ENCODE measurements at places on chromosomes 1 and 21.
A peak's percentile ranks its signal among the peaks of the same experiment; 100 is the strongest.

DNA sequence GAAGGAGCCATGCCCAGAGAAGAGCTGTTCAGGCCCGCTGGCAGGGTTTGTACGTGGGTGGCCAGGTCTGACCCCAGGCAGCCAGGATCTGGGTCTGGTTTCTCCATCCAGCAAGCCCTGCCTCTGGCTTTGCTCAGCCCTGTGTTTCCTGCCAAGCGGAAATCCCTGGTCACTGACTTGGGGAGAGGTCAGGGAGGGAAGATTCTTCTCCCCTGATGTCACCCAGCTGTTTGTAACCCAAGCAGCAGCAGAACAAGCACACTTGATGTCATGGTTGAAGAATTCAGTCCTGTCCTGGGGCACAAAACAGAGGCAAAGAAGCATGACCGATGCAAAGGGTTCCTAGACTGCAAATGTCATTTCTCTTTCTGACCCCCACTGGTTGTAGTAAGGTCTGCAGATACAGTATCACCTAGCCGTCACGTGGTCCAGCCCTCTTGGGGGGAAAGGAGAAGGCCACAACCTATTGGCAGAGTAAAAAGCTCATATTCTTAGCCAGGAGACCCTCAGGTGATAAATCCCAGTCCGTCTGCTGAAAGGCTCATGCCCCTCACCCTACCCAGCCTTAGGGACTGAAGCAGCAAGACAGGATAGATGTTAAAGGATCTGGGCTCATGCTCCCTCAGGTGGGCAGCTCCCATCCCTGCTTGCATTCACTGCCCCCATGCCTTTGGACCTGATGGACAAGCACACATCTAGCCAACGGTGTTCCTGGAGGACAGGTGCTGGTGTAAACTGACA, 120.9 kb downstream of the SYT2 start:
- peak; percentile 98 for DNase-seq

DNA sequence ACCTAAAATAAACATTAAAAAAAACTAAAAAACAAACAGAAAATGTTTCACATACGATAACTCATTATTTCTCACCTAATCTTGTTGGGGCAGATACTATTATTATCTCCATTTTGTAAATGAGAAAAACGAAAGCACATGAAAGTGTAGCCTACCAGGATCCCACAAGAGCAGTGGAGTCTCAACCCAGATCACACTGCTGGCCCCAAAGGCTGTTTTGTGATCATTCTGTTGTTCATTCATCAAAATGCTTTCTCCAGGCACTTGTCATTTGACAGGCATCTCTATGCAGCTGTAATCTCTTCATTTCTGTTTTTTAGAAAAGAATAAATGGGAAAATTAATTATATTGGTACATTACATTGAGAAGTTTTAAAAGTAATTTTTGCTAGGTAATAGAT, 67.5 kb downstream of the AK5 start:
- no peak for DNase-seq

GRCh38 chr1:50126927-50127715, 18.4 kb downstream of the ELAVL4 start:
- no peak for DNase-seq

- DNase-seq: no peak
Observed at GRCh38 chr1:242554577-242554976, 30.1 kb upstream of the PLD5 start.

DNA sequence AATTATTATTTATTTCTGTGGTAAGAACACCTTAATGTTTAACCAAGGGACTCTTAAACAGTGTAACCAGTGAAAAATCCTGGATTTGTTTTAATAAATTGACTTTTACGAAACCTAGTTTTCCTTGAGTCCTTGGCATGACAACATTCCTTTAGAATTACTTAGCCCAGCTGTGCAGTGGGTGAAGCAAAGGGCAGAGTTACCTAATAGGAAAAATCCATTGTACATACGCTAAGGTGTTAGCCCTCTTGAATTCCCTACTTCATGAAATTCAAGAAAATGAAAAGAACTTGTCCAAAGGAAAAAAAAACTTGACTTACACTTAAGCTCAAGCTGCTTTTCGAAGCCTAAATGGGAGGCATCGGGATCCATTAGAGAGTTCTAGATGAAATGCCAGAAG, 852.0 kb upstream of the ADAMTS5 start:
- DNase-seq: no peak

- no peak for DNase-seq
Observed at GRCh38 chr1:169456029-169456428, 28.8 kb upstream of the CCDC181 start.

DNA sequence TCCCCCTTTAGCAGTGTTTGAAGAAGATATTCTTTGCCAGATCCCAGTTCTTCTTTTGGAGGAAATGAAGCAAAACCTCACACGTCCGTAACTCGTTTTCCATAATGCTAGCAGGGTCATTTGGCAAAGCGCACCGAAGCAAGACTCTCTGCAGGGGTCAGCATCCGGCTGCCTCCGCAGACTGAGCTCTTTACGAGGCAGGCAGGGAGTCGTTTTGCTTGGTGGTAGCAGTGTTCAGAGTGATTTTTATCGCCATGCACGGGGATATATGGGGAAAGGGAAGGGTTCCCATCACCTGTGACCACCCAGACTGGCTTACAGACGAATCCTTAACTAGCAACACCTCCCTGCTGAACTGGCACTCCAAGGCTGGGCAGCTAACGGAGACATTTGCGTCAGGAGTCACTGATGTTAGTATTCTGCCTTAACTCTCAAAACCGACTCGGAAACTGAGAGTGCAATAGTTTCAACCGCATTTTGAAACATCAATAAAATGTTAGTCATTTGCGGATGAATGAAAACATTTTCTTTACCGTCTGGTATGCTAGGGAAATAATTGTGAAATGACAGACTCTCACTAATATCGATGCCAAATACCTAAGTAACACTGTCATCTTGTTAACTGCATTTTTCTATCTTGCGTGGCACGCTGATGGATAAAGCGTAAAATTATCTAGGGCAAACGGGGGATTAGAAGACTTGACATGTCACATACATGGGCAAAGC, 2.2 kb upstream of the NEGR1 start:
- peak; percentile 65 for DNase-seq

DNA sequence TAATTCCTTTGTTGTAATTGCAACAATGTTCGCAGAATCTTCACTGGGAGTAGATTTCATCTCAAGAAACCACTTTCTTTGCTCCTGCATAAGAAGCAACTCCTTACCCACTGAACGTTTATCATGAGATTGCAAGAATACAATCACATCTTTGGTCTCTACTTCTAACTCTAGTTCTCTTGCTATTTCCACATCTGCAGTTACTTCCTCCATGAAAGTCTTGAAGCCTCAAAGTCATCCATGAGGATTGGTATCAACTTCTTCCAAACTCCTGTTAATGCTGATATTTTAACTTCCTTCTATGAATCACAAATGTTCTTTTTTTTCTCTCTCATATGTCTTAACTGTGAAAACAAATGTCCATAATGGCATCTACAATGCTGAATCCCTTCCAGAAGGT, 118.6 kb upstream of the RAB4A start:
- no peak for DNase-seq

DNA sequence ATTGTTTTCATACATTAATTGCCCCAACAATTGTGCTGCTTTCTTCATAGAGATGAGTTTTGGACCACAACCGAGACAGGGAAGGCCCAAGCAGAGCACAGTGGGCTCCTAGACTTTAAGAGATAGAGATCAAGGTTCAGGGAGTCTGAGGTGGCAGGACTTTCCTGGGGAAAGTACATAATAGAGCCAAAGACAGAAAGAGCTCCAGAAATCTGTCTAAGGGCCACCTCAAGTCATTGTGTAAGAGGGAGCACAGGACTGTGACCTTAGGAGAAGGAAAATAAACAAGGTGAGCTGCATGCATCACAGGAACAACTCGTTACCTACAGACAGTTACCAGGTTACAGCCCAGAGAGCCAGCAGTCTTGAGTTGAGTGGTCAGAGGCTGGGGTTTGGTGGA, 41.3 kb upstream of the CR2 start:
- DNase-seq: no peak

DNA sequence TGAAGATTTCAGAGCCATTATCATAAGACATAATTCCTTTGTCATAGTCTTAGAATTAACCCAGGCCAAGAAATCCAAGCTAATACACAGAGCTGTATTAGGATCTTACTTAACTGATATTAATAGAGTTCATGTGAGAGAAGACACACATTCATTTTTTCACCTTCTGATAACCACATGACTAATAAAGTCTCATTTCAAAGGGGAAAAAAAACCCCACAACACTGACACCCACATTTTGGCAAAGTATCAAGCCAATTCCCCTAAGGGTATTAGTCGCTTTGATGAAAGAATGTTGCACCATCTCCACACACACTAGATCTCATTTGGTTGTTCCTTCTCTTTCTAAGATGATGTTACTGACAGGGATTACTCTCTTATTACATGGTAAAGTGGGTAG, 344.4 kb upstream of the ESRRG start:
- DNase-seq: no peak

DNA sequence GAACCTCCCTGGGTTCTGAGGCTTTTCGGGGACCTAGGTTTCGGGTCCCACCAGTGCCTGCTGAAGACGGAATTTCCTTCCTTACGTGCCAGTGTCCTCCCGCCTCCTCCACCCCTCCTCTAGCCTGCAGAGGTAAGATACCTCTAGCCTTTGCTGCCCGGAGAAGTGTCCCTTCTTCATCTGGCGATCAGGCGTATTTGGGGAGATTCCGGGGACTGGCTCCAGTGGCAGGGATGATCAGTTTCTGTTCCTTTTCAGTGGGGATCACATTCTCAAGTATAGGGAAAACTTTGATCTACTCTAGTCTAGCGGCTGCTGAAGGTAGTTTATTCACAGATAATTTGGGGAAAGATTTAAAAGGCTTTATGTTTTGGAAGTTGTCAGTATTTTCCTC, 674 bp downstream of the CEP350 start:
- DNase-seq: peak; percentile 32

GRCh38 chr1:239955431-239955830, 136.3 kb upstream of the FMN2 start:
- DNase-seq: no peak

DNA sequence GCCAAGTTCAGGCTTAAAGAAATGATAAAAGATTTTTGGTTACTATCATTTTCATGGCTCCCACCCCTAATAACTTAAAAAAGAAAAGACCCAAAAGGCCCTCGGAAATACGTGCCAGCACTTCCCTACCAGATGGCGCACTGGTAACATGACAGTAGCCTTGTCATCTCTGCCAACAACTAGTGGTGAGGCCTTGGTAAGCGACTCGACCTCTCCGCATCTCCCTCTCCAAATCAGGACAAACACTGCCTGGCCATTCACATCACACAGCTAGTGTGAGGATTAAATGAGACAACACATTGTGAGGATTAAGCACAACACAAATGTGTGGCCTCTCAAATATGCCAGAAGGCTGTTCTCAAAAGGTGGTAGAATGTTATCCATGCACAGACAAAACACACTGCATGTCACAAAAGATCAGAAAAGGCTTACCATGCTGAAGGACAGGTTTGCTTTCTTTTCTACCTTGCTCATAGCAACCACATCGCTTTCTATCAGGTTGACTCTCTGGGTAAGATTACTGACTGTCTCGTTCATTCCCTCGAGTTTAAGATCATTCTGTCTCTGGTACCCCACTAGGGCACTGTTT, 16.4 kb downstream of the TEX38 start:
- DNase-seq: no peak

- peak; percentile 61 for DNase-seq
Observed at GRCh38 chr1:28326984-28327383, 1.9 kb upstream of the MED18 start.

DNA sequence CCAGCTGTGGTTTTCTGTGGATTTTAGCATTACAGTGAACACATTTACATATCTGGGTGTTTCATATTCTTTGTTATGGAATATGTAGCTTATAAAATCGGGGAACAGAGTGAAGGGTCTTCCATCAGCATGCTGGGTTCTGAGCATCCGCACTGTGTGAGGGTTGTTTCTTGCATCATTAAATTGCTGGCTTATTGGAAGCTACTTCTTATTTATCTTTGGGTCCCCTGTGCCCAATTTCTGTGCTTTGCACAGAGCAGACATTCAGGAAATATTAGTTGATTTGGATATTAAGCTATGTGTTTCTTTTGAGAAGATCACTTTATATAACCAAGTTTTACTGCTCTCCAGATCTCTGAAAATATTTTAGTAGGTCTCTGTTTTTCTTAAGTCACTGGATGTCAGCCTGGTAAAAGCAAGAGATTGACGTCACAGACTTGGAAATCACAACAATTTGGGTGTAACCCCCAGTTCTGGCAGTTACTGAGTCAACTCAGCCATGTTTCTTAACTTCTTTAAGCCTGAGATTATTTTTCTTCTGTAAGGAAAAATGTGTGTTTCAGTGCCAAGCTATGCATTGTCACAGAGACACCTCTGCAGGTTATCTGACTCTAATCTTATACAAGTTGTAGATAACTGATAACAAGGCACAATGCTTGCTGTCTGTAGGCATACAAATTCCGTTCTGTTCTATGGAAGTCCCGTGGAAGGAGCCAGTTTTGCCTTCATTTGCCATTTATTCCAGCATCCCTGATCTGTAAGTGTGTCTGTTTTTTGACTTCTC, 258.3 kb upstream of the KAZN start:
- DNase-seq: no peak

- DNase-seq: no peak
Observed at GRCh38 chr1:27001570-27002360, 8.3 kb downstream of the TRNP1 start.

DNA sequence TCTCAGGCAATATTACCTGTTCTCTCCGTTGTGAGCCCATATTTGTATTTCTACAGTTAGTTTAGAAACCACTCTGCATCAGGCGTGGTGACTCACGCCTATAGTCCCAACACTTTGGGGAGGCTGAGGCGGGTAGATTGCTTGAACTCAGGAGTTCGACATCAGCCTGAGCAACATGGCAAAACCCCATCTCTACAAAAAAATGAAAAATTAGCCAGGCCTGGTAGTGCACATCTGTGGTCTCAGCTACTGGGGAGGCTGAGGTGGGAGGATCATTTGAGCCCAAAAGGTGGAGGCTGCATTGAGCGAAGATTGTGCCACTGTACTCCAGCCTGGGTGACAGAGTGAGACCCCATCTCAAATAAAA, 19.7 kb upstream of the ID3 start:
- DNase-seq: no peak

- no peak for DNase-seq
Observed at GRCh38 chr21:43913928-43914327, 48.9 kb downstream of the AGPAT3 start.

DNA sequence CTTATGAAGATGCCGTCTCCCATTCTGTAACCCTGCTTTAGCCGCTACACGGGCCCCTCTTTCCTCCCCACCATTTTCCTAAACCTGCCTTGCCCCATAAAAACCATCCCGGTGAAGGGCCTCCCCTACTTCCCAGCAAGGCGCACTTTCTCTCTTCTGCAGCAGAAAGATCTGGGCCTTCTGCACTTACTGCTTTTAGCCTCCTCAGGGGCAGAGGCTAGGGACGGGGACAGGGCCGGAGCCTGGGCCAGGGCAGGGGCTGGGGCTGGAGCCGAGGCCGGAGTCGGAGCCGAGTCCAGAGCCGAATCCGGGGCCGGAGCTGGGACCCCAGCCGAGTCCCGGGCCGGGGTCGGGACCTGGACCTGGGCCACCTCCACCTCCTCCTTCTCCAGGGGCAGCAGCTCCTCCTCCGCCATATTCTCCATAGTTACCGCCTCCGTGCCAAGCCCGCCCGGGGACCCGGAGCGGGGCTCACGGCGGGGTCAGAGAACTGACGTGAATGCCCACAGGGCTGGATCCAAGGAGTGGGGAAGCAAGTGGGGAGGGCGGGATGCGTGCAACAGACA, 382 bp downstream of the TRMT1L start:
- no peak for DNase-seq

- no peak for DNase-seq
Observed at GRCh38 chr1:32771561-32772280, 45.4 kb downstream of the YARS1 start.

GRCh38 chr21:15667010-15667409, 62.8 kb upstream of the USP25 start:
- peak; percentile 74 for DNase-seq
